ENCODE measurements at places on chromosomes 7 and 10.
A peak's percentile ranks its signal among the peaks of the same experiment; 100 is the strongest.

DNA sequence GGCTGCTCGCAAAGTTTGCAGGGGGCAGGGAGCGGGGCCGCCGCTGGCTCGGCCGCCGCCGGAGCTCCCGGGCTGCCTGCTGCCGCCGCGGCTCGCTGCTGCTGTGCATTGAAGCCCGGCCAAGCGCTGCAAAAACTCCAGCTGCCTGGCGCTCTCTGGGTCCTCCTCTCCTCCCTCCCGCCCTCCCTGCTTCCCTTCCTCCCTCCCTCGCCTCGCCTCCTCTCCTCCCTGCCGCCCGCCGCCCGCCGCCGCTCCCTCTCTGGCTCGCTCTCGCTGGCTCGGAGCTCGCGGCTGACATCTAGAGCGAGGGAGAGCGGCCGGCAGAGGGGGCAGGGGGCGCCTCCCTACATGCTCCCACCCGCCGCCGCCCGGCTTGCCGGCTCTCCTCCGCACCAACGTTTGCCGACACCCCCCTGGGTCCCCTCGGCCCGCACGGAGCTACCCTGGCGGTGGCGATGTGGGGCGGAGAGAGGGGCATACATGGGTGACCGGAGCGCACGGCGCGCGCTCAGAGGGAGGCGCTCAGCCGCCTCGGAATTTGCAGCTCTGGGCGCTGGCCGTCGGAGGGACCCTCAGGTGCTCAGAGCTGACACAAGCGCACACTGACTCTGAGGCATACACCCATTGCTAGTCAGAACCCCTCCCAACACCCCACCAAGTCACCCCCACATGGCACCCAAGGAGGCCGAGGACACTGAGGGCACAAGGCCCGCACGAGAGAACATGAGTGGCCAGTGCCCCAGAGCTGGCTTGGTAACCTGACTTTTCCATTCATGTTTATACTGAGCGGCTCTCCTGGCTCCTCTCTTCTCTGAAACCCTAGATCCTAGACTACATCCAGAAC is 1.2 kb upstream of the PLXNA4 start:
- peak; percentile 76 for DNase-seq

- no peak for DNase-seq
Measured at GRCh38 chr10:8360814-8361509, 306.5 kb downstream of the GATA3 start.

- DNase-seq = no peak
Measured at GRCh38 chr7:152869041-152869676, 109.6 kb downstream of the ACTR3B start.

DNA sequence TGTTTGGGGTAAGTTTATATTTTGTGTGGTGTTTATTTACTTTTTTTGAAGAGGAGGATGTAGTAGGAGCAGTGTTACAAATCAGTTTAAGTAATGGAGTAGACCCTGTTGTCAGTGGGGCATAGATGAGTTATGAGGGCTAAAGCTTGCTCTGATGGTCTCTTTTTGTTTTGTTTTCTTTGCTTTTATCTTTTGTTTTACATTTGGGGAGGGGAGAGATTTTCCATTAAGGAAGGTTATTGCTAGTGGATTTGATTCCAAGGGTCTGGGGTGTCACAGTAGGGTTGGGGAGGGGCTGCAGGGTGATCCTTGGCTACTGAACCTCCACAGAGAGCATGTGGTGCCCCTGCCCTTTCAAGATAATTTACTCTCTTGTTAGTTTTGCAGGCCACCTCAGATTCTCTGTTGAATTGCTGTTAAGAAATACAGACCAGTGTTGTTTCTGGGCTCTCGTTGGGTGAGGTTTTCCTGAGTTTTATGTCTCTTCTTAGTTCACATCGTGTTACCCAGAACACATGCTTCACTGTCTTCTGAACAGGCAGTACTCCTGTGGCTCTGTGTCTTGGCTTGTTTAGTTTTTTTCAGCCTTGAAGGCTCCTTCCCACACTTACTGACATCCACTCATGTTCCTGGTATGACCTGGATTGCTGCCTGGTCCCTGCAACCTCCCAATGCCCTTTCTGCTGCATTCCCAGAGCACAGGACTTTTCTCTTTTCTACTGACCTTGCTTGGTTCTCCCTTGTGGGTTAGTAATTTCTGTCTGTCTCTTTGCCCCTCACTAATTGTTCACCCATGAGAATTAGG is 4.2 kb downstream of the KIFBP start:
- DNase-seq = peak; percentile 68

GRCh38 chr10:120042705-120043104 is 150.2 kb downstream of the SEC23IP start:
- DNase-seq = no peak

GRCh38 chr10:3500408-3500856 is 284.6 kb downstream of the KLF6 start:
- DNase-seq = peak; percentile 83

Data from ovary (tissue), 10 donors.